ENCODE measurements at places on chromosomes 4 and X.

DNA sequence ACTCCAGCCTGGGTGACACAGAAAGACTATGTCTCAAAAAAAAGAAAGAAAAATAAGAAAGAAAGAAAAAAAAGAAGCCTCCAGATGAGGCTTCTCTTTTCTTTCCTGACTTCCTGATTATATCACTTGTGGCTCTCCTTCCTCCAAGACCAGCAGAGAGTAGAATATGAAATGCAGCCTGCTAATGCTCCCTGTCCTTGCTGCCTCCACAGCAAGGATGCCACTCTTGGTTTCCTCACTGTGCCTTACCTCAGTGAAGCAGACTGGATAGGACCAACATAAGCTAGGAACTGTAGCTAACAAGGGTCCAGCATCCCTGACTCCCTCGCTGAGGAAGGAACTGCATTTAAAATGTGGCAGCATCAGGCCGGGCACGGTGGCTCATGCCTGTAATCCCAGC lies 11.7 kb downstream of the SLC25A43 start:
- DNase-seq, result no peak

DNA sequence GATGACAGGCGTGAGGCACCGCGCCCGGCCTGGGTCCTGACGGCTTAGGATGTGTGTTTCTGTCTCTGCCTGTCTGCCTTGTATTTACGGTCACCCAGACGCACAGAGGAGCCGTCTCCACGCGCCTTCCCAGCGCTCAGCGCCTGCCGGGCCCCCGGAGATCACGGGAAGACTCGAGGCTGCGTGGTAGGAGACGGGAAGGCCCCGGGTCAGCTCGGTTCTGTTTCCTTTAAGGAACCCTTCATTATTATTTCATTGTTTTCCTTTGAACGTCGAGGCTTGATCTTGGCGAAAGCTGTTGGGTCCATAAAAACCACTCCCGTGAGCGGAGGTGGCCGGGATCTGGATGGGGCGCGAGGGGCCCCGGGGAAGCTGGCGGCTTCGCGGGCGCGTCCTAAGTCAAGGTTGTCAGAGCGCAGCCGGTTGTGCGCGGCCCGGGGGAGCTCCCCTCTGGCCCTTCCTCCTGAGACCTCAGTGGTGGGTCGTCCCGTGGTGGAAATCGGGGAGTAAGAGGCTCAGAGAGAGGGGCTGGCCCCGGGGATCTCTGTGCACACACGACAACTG lies 1.3 kb downstream of the SHOX start:
- DNase-seq, result no peak

- DNase-seq, result peak; percentile 9
These were observed 48.4 kb downstream of the MTM1 start for GRCh38 chrX:150616863-150617198.

- DNase-seq, result no peak
These were observed 2.4 kb upstream of the TADA2B start for GRCh38 chr4:7040765-7041164.

GRCh38 chrX:13780868-13781427 lies 35.9 kb downstream of the GPM6B start:
- no peak for DNase-seq

GRCh38 chr4:125044886-125045285 lies 269.9 kb upstream of the FAT4 start:
- no peak for DNase-seq

GRCh38 chrX:19440713-19441112 lies 74.6 kb downstream of the MAP3K15 start:
- DNase-seq, result peak; percentile 10

- peak; percentile 99 for DNase-seq
These were observed 287.8 kb downstream of the RAPGEF2 start for GRCh38 chr4:159390648-159391047.

GRCh38 chrX:51395810-51396728 lies 63.4 kb downstream of the NUDT10 start:
- peak; percentile 5 for DNase-seq

DNA sequence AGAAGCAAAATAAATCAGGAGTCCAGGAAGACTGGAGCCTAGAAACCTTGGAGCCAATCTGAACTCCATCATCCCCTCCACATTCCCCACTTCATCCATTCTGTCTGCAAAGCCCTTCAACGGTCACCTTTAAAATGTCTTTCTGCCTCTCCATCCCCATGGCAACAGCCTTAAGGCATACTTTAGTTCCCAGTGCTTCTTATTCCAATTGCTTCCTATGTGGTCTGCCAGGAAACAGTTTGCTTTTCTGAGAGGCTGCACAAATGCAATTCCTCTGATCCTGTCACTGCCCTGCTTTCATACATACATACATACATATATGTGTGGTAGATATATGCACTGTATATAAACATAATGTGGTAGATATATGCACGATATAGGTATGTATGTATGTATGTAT lies 786 bp upstream of the MAGEH1 start:
- DNase-seq, result no peak

DNA sequence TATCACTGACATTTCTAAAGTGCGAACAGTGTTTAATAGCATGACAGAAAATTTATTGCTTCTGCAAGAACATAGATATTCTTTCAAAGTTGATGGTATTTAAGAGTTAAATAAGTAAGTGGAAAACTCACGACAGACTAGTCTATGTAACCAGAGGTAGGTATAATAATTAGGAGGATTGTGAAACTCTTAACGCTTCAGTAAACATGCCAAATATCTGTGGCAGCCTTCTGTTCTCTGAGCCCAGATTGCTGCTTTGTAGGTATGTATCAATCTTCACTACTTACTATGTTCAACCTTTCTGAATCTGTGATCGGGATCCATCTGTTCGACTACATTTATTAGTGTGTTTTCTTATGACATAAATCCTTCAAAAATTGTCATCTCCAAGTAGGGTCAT lies 53.6 kb upstream of the SPANXB1 start:
- DNase-seq, result no peak

DNA sequence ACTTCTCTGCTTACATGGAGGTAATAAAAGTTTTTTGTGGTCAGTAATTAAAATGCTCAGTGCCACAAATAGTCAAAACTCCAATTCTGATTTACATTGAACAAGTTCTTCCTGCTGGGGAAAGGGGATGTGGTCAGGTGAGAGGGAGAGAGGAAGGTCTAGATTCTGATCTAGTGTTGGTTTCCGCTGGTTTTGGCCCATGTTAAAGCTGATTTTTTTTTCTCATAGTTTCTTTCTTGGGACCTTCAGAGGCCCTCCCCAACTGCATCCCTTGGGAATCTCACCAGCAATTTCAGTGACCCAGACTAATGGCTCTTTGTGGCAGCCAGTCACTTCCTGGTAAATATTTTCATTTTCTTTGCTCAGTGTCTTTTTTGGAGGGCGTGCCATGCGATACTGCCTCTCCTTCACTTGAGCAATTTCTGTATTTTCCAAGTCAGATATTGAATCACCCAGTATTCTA lies 332.7 kb downstream of the RAPGEF2 start:
- DNase-seq, result no peak

DNA sequence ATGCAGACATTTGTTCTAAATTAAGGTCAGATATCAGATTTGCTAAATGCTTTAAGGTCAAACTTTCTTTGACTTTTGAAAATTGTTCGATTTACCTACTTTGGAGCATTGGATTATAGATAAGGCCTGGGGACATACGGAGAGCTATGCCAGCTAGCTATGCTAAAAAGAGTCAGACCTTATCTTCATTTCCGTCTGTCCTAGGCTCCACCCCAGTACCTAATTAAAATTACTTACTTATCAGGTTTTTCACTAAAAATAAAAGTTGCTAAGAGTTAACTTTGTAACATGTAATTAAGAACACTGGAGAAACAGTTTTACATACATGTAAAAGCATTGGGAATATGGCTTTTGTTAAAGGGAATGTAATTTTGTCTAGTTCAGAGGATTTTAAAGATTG lies 7.1 kb upstream of the TMEM35A start:
- no peak for DNase-seq

DNA sequence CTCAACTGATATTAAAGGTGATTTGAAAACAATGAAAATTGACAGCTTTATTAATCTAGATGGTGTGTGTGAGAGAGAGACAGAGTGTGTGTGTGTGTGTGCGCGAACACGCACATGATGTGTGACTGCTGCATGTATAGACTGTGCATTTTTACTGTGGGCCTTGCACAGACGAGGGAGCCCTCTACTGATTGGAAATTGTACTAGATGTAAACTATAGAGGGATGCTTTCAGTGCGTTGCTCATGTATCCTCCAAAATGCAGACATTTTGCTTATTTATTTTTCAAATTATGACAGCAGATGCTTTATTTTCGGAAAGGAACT lies 168.4 kb upstream of the GK2 start:
- peak; percentile 64 for DNase-seq

DNA sequence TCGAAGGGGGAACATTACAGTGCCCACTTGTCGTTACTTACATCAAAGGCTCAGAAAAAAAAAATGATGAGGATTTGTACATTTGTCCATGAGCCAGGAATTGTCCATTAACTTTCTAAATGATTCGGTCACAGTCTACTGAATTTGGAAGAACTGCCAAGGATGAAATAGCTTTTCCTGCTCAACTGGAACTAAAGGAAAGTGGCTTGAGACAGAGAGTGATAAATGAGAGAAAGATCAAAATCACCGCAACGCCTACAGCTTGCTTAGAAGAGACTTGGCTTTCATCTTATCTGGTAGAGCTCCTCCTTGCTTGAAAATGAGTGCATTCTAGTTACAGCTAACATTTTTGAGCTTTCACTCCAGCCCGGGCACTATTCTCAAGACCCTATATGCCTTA lies 55.5 kb upstream of the ADGRG2 start:
- no peak for DNase-seq

DNA sequence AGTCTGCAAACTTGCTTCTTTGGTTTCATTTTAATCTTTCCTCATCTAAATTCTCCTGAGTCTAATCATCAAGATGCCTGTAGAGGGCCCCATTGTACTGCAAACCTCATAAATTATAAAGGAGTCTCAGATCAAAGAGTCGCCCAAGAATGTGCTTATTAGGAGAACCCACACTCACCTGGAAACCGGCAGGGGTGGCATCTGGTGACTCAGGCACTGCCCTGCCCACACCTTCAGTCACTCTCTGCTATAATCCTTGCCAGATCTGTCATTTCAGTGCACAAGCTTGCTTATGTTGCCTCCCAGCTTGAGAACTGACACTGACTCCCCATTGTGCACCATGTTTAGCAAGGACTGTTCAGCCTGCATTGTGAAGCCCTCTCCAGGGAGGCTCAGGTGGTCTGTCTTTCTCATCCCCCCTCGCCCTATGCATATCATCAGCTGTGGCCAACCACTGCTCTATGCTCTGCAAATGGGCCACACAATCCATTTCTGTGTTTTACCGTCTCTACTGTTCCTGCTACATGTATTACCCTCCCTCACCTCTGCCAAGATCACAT lies 12.4 kb downstream of the EPGN start:
- DNase-seq, result peak; percentile 49

DNA sequence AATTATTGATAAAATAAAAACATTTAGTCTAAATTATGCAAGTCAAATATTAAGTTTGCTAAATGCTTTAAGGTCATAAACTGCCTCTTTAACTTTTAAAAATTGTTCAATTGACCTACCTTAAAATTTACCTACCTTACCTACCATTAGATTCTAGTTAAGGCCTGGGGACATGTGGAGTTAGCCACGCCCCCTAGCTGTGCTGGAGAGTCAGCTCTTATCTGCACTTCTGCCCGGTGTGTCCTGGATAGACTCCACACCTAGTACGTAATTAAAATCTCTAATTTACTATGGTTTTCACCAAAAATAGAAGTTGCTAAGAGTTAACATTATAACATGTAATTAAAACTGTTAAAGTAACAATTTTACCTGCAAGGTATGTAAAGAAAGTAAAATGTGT lies 22.7 kb downstream of the TENM3 start:
- DNase-seq, result no peak

- DNase-seq, result no peak
These were observed 73.4 kb downstream of the ANAPC4 start for GRCh38 chr4:25450491-25450901.

GRCh38 chr4:79176351-79176750 lies 149.5 kb downstream of the NAA11 start:
- no peak for DNase-seq

- DNase-seq, result peak; percentile 67
These were observed at the start of gene C4orf51 for GRCh38 chr4:145679991-145680455. C4orf51 (plus strand) TSS chr4:145680146; CDS start chr4:145680204, 58 bp downstream.

DNA sequence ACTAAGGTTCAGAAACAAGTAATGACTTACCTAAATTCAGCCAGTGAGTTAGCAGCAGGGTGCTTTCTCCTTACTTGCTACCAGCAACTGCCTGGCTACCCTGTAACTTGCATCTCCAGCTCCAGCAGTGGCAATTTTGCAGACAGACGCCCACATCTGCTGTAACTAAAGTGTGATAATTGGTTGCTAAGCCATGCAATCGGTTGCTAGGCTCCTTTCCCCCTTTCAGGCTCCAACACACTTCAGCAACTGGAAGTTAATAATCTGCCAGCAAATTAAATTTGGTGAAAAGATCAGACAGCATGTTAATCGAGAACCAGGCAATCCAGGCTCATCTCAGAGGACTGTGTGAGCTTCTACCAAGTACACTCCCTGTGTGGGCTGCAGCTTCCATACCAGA lies 24.2 kb upstream of the ARHGEF9 start:
- no peak for DNase-seq

GRCh38 chr4:46931981-46932380 lies 22.9 kb upstream of the COX7B2 start:
- peak; percentile 32 for DNase-seq

DNA sequence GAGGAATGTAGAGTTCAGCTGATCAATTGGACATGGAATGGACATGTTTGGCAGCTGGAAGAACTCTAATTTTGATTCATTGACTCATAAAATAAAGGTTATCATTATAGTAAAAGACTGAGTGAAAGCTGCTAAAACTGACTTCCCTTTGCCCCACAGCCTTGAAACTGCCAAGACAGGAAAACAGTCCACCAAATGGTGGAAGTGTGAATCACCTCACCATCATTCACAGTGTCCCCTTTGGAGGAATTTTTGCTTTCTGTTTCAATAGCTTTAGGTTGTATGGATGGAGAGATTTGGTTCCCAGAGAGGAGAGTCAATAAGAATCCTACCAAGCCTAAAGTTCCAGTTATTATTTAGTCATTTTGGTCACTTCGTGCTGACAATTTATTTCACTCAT lies 20.8 kb upstream of the FREM3 start:
- no peak for DNase-seq

GRCh38 chr4:20251796-20252655 lies at the start of gene SLIT2:
SLIT2 (plus strand) TSS chr4:20251905; CDS start chr4:20253816, 1,911 bp downstream.
- peak; percentile 91 for DNase-seq

DNA sequence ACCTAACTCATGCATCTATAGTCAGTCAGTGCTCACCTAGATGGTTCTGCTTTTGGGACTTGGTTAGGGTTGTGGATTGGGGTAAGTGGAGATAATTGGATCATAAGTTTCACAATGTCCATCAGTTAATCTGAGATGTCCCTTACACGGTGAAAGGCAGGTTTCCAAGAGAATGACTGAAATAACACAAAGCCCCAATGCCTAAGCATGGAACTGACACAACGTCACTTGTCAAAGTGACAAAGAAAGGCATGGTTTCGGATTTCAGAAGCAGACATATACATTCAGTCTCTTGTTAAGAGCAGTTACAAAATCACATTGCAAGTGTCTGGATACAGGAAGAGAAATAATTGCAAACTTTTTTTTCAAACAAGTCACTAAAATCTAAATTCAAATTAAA lies 1456.9 kb downstream of the TECRL start:
- DNase-seq, result no peak
